ENCODE measurements at places on chromosomes 2 and 18. TPM values are rescaled to one million over a fixed set of nuclear protein-coding genes. Genes with fewer than 3 reads are reported as not detected.

GPR39 gene
- total RNA-seq: 0.10 TPM

DPP10 gene
- not detected for total RNA-seq

NCL gene
- total RNA-seq: 152 TPM

UGT1A5 gene
- total RNA-seq: not detected

KIF1A gene
- not detected for total RNA-seq

KIAA1328 gene
- 7.5 TPM for total RNA-seq

CENPA gene
- 5.2 TPM for total RNA-seq

ARHGAP28 gene
- 25.6 TPM for total RNA-seq

BOK gene
- total RNA-seq: 59.5 TPM

RIOK3 gene
- total RNA-seq: 83.1 TPM

DYNAP gene
- total RNA-seq: not detected

CCL20 gene
- 0.98 TPM for total RNA-seq

MAPK4 gene
- total RNA-seq: not detected

MOCOS gene
- 0.48 TPM for total RNA-seq

NAT8 gene
- total RNA-seq: not detected

LYG2 gene
- total RNA-seq: not detected

CDH19 gene
- not detected for total RNA-seq

LAMA1 gene
- 0.33 TPM for total RNA-seq

RIT2 gene
- total RNA-seq: not detected

PTH2R gene
- total RNA-seq: not detected

CNGA3 gene
- total RNA-seq: not detected

ITGB6 gene
- under 0.01 TPM for total RNA-seq

GRB14 gene
- total RNA-seq: 5.9 TPM

ATG9A gene
- total RNA-seq: 66.6 TPM

TMEM247 gene
- total RNA-seq: not detected

AGBL5 gene
- total RNA-seq: 30.4 TPM

VSNL1 gene
- not detected for total RNA-seq

TGFBRAP1 gene
- 54.4 TPM for total RNA-seq

TNFRSF11A gene
- total RNA-seq: 11.9 TPM

NLRC4 gene
- total RNA-seq: not detected

TSGA10 gene
- 3.3 TPM for total RNA-seq

Measured in vein endothelial cell (primary cell).